ENCODE measurements at places on chromosomes 6 and 20. TPM values are rescaled to one million over a fixed set of nuclear protein-coding genes. Genes with fewer than 3 reads are reported as not detected.

GRCh38 chr6:148365041-148365440 lies 22.4 kb downstream of the SASH1 start:
- H3K27ac ChIP-seq, result peak overlapping the region; percentile 42
- H3K4me1 ChIP-seq, result peaks cover 16% of the 10 kb centered on the region
- H3K36me3 ChIP-seq, result no peaks in the 10 kb centered on the region
- no peak overlapping the region for H3K4me3 ChIP-seq

Gene WASF1
- 11.4 TPM for total RNA-seq

DNA sequence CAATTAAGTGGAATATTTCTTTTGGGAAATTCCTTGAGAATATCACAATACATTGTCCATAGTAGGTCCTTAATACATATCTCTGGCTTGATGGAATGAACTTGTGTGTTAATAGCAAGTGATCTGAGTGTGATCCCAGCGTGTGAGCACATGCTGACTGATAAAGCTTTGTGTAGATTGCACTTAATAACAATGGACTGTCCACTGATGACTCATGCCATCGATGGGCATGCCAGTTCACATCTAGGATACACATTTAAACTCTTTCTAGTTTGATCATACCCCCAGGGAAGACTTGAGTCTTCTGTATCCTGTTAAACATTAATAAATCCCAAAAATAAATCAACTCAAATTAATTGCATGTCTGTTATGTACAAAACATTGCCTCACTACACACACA lies 454.3 kb upstream of the SPTLC3 start:
- no peaks in the 10 kb centered on the region for H3K36me3 ChIP-seq
- no peaks in the 10 kb centered on the region for H3K27me3 ChIP-seq
- DNase-seq, result no peak
- H3K4me3 ChIP-seq, result no peak overlapping the region

Gene ZFP64
- total RNA-seq, result 13.0 TPM

- no peak for DNase-seq
- peak overlapping the region; percentile 59 for H3K4me3 ChIP-seq
- H3K27me3 ChIP-seq, result no peaks in the 10 kb centered on the region
- no peaks in the 10 kb centered on the region for H3K4me1 ChIP-seq
- H3K36me3 ChIP-seq, result no peaks in the 10 kb centered on the region
Observed at GRCh38 chr6:29943053-29943966, 978 bp downstream of the HLA-A start.

Gene SMLR1
- not detected for total RNA-seq

- no peaks in the 10 kb centered on the region for H3K27me3 ChIP-seq
- no peak for DNase-seq
- H3K36me3 ChIP-seq, result no peaks in the 10 kb centered on the region
- H3K4me1 ChIP-seq, result no peaks in the 10 kb centered on the region
Observed at GRCh38 chr6:88586371-88587149, 376.9 kb downstream of the RNGTT start.
